Left lobe of liver (tissue), 2 donors: ENCODE measurements at places on chromosomes 12 and 14.

DNA sequence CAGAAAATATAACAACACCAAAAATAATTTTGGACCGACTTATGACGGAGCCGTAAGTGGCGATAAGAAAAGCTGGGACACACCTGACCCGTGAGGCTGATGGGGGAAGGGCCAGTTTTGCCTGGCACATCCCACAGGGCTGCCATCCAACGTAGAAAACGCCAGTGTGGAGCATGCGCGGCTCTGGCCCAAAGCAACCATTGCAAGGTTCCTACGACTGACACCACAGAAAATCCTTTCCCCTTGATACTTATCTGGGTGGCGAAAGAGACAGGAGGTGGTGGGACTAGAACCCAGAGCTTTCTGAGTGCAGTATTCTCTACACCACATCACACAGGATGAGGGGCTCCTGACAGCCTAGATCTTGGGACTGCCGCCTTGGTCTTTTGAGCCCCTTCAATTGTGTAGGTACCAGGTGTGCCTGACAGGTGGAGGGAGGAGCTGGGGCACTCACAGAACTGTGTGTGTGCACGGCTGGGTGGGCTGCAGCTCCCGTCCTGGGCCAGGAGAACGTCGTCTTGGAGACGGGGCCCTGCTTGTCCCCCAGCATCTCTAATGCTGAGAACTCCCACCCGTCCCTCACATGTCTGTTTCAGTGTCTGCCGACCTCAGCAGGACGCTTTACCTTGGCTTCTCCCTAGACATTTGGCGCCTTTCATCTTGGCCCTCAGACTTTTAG is 17.4 kb upstream of the CACNA2D4 start:
- DNase-seq = peak; percentile 66

- no peak for DNase-seq
Measured at GRCh38 chr14:59638885-59639284, 62.3 kb upstream of the CCDC175 start.

DNA sequence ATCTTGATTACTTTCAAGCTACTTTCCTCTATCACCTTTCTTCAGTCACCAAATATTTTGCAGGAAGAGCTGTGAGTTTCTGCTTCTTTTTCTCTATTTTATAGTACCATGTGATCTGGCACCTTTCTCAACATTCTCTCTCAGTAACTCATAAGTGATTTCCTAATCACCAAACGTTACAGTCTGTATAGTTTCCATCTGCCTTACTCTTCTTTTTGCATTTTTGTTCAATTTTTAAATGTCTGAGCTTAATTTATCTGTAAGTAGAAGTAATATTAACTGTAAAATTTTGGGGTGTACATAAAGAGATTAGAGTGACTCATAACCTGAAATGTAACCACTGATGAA is 422.1 kb upstream of the SYT1 start:
- DNase-seq = no peak

DNA sequence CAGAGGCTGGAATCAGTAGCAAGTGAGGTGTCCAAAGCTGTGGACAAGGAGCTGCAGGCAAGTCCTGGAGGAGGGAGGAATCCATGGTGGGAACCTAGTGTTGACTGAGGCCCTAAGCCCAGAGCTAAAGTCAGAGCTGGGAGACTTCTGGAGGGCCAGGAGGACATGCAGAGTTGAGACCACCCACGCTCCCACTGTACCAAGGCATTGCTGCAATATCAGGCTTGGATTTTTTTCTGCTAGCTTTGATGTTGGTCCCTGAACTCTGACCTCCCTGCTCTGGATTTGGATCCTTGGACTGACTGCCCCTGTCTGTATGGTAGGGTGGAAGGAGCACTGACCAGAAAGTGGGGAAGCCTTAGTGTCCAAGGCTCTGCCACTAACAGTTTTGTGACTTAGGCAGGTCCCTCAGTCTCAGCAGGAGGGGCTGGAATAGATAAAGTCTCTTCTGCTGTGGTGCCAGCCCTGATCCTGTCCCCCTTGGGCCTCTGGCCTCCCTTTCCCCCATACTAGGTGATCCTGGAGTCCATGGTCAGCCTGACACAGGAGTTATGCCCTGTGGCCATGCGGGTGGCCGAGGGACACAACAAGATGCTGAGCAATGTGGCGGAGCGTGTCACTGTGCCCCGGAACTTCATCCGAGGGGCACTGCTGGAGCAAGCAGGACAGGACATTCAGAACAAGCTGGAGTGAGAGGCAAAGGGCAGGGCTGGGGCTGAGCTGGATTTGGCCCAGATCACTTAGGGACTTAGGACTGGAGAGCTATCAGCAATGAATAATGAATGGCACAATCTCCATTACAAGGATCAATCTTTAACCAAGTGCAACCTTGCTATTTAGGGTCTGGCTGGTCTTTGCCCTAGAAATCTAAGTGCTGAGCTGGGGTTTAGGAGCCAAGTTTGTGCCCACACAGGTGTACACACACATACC is 9.4 kb downstream of the CARMIL3 start:
- DNase-seq = peak; percentile 93

- DNase-seq = no peak
Measured at GRCh38 chr14:61599942-61600341, 95.4 kb upstream of the HIF1A start.

DNA sequence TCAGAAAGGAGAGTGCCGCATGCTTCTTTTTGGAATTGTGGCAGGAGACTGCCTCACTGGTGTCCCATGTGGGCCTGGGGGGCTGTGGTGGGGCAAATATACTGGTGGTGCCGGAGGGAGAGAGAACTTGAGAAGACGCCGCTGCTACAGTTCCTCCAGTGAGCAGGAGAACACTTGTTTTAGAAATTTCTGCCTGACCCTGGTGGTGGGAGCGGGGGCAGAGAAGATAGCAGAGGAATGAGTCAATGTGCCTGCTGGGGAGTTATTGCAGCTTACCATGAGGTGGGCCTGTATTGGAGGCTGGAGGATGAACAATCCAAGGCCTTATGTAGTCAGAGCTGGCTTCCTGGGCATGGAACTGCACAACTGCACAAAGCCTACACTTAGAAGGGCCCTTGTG is 211.8 kb downstream of the SNAPC1 start:
- no peak for DNase-seq

DNA sequence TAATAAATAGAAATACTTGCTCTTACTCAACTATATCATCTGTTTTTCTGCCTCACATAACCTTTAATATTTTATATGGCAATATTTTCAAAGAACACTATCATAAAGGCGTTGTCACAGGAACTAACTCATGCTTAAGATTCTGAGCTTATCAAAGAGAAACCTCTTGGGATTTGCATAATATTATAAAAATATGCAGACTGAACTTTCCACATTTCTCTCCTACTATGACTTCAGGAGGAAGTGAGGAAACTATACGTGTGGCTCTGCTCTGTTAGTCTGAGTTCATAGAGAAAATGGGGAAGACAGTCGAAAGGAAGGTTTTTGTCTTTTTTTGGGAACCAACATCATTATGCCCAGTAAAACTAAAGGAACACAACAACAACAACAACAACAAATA is 124.7 kb downstream of the GARIN6 start:
- no peak for DNase-seq

DNA sequence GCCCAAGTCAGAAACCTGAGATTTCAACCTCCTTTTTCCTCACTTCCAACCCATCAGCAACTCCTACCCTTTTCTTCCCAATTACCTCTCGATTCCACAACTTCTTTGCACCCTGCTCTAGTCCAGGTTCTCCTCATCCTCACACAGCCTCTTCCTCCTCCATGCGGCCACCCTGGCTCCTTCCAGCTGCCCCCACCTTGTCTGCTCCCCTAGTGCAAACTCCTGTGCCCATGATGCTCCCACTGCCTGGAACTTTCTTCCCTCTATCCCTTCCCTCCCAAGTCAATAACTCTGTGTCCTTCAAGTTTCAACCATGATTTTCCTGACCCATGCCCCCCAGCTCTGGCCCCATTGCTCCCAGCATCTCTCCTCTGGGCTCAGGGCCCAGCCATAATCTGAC is 17.3 kb downstream of the SELPLG start:
- DNase-seq = no peak

DNA sequence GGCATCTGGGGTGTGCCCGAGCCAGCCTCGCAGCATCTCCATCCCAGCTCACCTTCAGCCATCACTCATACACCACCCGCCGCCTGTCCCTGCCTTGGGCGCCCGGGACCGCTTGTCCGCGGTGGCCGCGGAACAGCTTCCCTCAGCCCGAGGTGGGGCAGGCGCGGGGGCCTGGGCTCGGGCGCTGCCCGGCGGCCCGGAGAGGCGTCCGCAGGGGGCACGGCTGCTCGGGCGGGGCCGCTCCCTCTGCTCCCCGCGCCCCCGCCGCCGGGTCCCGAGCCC is 430 bp downstream of the SLC41A2 start:
- DNase-seq = no peak

- no peak for DNase-seq
Measured at GRCh38 chr12:128018067-128018466, 248.9 kb upstream of the TMEM132C start.

- peak; percentile 77 for DNase-seq
Measured at GRCh38 chr12:7068240-7068993, 7.9 kb downstream of the C1S start.

GRCh38 chr12:118404876-118405521 is 28.6 kb downstream of the SUDS3 start:
- no peak for DNase-seq

- no peak for DNase-seq
Measured at GRCh38 chr14:105852378-105853088, 326.1 kb downstream of the TMEM121 start.

DNA sequence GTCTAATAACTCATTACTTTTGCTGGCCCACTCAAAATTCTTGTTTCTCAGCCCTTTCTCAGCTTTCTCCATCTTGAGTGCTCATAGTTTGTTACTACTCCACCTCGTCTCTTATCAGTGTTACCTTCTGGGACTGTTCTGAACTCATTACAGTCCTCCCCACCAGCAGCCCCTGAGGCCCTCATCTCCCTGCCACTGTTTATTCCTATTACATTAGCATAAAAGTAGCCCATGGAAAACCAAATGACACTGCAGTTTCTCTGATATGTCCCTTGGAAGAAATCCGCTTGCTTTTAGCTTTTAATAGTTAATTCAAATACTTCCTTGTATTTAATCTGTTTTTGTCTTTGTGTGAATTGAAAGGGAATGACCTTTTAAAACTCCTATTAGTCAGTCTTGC is 7.6 kb downstream of the AKAP6 start:
- DNase-seq = no peak

DNA sequence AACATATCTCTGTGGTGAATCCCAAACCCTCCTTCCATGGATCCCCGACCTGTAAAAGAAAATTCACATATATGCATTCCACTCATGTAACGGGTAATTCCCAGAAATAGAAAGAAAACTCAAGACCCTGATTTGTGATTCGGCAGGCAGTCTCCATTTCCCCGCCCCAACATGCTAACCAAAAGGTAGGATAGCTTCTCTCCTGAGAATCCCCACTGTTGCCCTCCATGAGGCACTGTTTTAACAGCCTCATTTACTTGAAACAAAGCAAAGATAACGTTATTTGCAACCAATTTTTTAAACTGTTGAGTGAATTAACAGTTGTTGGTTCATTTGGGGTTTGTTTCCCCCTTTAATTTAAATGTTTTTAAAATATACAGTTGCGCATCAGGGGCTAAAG is 774 bp upstream of the SLC2A13 start:
- DNase-seq = no peak

GRCh38 chr12:63918800-63919300 is 74.3 kb downstream of the SRGAP1 start:
- no peak for DNase-seq

GRCh38 chr14:67285876-67286452 is 44.7 kb downstream of the PALS1 start:
- DNase-seq = no peak

DNA sequence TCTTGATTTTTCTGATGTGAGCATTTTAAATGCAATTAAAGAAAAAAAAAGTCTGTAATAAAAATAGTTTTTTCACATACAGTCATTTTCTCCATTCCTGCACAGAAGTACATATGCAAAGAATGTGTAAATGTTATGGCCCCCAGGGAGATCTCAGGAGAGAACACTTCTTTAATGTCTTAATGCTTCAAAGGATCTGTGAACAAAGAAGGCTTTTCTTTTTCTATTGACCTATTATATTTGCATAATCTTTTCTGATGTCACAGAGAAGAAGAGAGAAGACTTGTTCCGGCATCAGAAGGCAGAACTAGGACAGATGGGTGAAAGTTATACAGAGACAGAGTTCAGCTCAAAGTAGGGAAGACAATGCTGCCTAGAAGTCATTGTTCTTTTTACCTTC is 413.5 kb upstream of the STXBP6 start:
- no peak for DNase-seq

GRCh38 chr12:115380546-115381120 is 696.7 kb upstream of the TBX3 start:
- DNase-seq = no peak

- DNase-seq = no peak
Measured at GRCh38 chr12:2886768-2887450, 3.8 kb upstream of the TULP3 start.

DNA sequence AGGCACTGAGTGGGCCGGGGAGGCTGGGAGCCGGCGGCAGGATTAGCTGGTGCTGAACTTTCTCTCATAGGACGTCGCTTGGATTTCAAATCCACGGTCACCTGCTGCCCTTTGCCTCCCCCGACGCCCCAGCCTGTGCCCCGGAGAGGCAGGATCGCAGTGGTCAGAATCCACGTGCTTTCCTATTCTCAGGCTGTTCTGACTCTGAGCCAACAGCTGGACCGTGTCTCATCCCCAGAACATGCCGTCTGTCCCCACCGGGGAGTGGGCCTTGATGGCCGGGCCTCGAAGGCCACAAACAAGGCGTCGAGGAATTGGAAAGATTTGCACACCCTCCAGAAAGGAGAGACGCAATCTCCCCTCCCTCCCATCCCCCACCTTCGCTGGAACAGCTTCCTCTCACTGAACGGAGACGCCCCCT is 18.5 kb upstream of the MLXIP start:
- peak; percentile 64 for DNase-seq

- no peak for DNase-seq
Measured at GRCh38 chr14:55071870-55072640, 20.6 kb downstream of the MAPK1IP1L start.
